ENCODE measurements at places on chromosomes 5 and 9.

- DNase-seq: peak; percentile 98
These were observed 480.9 kb upstream of the PAPPA start for GRCh38 chr9:115672477-115673316.

- DNase-seq: peak; percentile 75
These were observed 818.2 kb downstream of the TLR4 start for GRCh38 chr9:118522093-118523028.

GRCh38 chr9:131013771-131014676 is 5.0 kb downstream of the LAMC3 start:
- no peak for DNase-seq

- peak; percentile 71 for DNase-seq
These were observed 42.9 kb upstream of the TRIM32 start for GRCh38 chr9:116644091-116644688.

DNA sequence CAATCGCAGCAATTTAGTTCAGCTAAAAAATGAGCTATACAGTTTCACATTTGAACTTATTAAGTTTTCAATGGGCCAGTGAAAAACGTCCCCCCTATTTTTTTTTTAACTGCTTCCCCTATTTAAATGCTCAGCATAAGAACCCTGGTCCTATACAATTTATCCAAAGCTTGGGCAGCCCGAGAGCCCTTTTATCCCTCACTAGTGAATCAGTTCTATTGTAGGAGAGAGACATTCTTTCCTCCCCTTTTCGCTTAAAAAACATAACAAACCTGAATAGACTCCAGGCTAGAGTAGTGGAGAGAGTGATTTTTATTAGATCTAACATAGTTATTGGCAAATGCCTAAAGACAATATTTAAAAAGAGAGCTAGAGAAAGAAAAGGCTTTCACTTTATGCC is 1.4 kb downstream of the LIX1 start:
- DNase-seq: no peak

GRCh38 chr5:8953911-8954438 is 591.9 kb downstream of the SEMA5A start:
- DNase-seq: no peak

DNA sequence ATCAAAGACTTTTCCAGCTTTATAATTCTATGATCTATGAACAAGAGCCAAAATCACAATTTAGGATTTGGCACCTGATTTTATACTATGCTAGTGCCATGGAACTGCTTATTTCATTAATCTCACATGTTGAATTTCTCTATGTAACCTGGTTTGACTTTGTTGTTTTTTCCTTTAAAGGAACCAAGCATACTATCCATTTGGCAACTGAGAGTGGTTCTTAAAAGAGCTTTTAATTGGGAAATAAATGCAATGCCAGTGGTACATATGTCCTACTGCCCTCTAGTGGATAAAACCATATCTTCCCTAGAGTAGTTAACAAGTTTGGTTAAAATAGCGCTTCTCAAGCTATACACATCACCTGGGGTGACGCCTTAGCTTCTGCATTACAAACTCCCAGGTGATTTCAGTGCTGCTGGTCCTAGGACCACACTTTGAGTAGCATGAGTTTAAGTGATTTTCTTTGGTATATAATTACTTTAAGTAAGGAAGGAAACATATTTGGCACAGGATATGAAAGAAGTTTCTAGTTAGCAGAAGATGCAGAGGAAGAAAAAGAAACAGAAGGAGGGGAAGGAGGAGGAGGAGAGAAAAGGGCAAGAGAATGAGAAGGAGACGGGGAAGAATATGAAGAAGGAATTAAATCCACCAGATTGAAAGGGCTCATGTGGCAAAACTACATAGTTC is 56.8 kb downstream of the FGF10 start:
- DNase-seq: peak; percentile 56

DNA sequence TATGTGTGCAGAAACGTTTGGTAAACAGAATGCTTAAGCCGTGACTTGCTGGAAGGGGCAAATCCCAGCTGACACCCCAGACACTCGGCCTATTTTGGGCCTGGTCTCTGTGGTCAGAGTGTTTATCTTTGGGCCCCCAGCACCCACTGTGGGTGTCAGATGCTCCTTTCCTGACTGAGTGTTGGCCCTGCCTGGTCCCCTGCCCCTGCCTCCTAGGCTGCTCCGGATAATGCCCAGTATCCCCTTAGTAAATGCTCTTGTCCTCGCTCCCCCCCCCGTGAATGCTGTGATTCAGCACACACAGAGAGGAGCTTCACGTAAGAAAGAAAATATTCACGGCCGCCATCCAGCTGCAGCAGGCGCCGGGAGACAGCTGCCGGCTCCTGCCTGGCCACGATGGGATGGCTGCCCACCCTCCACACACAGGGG is 11.3 kb upstream of the ANGPTL2 start:
- peak; percentile 83 for DNase-seq
